ENCODE measurements at places on chromosomes 11 and 22.

DNA sequence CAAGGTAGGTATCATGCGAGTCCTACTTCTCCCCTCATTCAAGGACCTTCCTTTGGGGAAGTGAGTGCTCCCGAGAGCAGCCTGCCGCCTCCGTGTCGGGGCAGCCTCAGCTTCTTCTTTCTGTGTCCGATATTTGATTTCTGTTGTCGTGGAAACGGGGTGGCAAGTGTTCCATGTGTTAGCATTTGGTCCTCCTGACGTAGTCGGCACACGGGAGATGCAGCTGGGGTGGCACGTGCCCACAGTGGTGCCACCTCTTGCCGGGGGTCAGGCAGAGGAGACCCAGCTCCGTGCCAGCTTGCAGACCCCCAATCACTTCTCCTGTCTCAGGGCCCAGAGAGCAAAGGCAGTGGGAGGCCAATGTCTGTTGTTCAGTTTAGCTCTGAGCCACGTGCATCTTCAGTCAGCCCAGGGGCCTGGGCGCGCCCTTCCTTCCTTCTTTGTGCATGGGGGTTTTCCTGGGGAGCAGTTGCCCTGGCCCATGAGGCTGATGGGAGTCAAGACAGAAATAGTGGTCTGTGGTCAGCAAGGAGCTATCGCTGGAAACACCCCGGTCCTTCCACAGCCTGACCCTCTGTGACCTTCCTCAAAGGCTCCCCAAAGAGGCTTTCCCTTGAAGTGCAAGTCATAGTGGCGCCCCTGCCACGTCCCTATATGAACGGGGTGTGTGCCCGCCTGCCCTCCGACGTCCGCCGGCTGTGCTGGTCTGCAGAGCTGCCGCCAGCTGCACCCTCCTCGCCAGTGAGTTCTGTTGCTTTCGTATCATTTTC, 44.5 kb downstream of the PARVB start:
- no peak for DNase-seq

DNA sequence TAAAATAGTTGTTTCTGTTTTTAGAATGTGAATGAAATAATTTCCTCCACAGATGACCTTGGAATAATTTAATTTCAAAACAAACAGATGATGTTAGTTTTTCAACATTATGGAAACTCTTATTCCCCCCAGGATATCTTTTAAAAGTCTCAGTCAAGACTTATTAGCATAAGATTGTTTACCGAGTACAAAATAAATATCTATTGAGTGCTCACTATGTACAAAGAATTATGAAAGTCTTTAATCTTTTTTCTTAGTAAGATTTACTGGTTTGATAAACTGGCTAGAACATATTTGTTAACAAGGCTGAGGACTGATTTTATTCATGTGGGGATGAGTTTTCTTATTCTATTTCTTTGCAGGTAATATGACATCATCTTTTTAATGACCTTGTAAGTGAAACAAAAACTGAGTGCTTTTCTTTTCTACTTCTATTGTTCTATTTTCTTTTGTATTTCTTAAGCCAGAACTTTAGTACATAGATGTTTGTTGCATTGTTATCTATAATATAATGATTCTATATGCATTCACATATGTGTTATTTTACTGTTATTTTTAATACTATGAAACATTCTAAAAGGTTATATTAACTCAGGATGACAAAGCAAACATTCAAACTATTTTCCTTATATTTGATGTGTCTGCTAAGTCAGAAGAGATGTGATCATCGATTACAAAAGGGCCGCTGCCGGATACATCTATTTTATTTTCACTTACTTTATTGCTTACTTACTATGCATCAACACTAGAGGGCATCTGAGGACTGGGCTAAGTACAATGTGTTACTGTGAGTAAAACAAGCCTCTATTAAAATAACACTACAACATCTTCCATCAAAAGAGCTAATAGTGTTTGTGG, 111.0 kb upstream of the ARHGAP42 start:
- no peak for DNase-seq

DNA sequence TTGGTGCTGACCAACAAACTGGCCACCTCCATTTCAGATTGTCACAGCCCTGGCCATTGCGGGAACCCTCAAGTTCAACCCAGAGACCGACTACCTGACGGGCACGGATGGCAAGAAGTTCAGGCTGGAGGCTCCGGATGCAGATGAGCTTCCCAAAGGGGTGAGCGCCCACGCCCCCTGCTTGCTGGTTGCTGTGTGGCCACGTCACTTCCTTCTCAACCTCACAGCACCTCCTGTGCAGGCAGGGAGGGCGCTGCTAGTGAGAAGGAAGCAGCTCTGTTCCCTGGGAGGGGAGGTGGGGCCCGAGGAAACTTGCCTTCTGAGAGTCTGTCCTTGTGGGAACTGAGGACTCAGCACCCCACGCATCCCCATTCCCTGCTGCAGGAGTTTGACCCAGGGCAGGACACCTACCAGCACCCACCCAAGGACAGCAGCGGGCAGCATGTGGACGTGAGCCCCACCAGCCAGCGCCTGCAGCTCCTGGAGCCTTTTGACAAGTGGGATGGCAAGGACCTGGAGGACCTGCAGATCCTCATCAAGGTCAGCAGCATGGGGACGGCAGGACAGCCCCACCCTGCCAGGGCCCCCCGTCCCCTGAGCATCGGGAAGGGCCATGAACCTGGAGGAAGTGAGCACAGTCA, 19.3 kb downstream of the POLR3H start:
- peak; percentile 30 for DNase-seq

DNA sequence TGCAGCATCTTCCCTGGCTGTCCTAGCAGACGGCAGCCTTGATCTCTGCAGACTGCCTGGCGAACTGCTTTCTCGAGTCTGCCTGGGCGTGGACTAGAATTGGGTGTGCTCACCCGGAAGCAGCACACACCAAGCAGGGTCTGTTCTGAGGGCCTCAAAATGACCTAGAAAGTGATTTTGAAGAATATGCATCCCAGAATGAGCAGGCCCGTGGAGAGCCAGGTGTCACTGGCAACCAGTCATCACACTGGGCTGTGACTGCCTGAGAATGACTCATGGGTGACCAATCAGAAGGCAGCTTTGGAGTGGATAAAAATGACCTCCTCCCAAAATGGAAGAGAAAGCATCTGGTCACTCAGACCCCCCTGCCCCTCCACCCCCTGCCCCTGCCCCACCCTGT, 114.9 kb upstream of the NECTIN1 start:
- DNase-seq = no peak

DNA sequence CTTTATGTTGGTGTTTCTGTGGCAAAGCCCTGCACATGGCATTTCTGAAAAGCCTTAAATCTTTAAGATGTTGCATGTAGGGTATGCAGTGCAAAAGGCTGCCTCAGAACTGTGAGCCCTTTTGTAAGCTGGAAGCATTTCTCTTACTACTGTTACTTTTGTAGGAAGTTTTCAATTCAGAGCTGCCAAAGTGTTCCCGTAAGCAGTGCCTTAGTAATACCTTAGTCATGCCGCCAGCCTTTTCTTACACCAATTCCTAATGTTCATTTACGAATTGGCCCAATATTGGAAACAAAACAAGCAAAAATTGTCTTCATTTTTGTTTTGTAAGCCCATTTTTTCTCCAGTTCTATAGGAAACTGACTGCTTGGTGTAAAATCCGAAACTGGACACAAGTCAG, 67.4 kb upstream of the RASSF10 start:
- no peak for DNase-seq

Data from stimulated activated CD8-positive, alpha-beta memory T cell treated with anti-CD3 and anti-CD28 coated beads, Interleukin-15, amount 100 ng/mL, for 4 hours (primary cell).